ENCODE measurements at places on chromosomes 1 and 21.

DNA sequence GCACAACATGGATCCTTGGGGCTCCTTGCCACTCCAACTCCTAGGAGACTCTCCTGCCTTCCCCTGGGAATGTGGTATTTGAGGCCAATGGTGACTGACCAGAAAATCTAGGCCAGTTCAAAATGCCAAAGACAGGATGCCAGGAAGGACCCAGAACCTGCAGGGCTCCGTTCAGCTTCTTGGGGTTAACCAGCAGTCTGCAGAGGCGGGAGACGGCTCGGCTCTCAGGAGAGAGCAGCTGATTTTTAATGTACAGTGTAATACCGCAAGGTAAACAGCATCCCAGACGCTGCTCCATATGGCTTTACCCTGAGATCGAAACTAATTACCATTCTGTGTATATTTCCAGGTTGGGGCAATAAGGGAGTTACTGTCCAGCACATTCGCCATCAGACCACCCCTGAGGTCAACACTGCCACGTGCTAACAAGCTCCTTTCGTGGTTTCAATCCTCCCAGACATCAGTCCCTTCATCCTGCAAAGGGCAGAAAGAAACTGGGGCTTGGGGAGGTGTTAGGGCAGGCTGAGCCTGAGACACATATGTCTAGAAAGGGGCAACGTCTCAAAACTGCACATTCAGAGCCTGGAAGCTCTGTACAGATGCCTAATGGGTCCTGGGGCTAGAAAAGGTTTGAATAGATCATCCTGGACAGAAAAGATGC lies 16.7 kb downstream of the ITPKB start:
- DNase-seq, result no peak

DNA sequence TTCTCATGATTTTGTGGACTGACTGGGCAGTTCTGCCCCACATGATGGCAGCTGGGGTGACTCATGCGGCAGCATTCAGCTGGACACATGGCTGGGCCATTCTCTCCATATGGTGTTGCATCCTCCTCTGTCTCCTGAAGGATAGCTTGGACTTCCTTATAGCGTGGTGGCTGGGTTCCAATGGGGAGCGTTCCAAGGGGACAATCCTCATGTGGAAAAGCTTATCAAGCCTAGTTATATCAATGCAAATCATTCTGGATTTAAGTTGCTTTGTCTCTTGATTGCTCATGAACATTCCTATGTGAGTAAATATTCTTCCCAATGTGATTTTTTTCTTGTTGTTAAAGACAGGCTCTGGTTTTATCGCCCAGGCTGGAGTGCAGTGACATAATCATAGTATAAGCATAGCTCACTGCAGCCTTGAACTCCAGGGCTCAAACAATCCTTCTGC lies 13.2 kb upstream of the SLC2A1 start:
- peak; percentile 75 for DNase-seq

GRCh38 chr1:248243204-248243603 lies 12.0 kb downstream of the OR2M4 start:
- peak; percentile 39 for DNase-seq

DNA sequence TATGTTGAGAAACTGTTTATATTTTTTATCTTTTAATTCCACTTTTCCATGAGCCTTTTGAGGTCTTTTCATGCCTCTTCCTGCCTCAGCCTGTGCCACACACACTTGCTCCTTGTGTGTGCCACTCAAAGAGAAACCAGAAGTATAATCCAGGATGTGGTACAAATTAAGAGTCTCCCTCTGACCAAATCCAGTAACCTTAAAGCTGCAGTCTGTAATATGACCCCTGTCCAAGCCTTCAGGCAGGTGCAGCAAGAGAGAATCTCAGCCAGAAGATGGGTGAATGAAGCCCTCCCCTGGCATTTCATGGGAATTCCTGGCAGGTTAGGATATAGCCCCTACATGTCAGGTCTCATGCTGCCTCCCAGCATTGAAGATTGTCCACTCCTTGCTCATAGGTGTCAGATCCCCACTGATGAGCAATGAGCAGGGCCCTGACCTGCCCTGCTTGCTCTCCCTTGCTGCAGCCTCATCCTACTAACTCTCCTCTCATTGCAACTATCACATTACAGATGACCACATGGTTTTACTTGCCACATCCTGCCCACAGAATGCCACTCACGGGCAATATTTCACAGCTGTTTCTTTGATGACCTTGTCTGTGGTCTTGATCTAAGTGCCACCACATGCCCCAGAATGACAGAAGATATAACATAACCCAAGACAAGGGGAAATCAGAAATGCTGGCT lies 169.3 kb downstream of the SEC16B start:
- DNase-seq, result peak; percentile 85

- DNase-seq, result no peak
Observed at GRCh38 chr1:203353486-203353885, 2.6 kb upstream of the FMOD start.

DNA sequence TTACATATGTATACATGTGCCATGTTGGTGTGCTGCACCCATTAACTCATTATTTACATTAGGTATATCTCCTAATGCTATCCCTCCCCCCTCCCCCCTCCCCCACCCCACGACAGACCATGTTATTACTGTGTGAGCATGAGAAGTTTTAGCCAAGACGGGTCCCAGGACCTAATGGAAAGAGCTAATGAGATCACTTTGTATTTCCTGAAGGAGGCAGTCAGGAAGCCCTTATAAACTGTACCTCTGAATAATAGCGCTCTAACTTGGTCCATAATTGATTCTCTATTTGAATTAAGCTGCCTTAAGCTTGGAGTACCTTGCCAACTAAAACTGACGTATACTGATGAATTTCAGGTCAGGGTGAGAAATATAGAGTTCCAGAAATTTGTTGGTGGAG lies 4.1 kb upstream of the NEGR1 start:
- DNase-seq, result peak; percentile 3

- DNase-seq, result no peak
Observed at GRCh38 chr1:94382201-94382600, 36.0 kb upstream of the ABCD3 start.

GRCh38 chr1:64535938-64536835 lies 66.3 kb downstream of the CACHD1 start:
- no peak for DNase-seq

GRCh38 chr1:241485554-241485992 lies 34.0 kb downstream of the FH start:
- DNase-seq, result peak; percentile 39

DNA sequence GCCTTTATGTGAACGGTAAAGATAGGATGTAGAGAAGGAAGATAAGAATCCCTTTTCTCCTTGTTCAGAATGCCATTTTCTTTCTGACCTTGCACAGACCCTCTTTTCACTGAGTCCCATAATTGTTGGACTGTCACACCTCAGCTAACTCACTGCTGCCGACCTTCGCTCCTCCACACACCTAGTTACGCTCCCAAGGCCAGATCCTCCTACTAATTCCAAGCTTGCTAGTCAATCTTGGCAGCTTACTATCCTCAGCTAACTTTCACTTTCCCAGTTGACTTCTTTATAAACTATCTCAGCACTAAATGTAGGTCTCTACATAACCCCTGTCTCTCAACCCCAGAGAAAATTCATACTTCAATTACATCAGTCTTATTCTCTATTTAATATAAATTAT lies 471.8 kb upstream of the PRMT6 start:
- no peak for DNase-seq

DNA sequence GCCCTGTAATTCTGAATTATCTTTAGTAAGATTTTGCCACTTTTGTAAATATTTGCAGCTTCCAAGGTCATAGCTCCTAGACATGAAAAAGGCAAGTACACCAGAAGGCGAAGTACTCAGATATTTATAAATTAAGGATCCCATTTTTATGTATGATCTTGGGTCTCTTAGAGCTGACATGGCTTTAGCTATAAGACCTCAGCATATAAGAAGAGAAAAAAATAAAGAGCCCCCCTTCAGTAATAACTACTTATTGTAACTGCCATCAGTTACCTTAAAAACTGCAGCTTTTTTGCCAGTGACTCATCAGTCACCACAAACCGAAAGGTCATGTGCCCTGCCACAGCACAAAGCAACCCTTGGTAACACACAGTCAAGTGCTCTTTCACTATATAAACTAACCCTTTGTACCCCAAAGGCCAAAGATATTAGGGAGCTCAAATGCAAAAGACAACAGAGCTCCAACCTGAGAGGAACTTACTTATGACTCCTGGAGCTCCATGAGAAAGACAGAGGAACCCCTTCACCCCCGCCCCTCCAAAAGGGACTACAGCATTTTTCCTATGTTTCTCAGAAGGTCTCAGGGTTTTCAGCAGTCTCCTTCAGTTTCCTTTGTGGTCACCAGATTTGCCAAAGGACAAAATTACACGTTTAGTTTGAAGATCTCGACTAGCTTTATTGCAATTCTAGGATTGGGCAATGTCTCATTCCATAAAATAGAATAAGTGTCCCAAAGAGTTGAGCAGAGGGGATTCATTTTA lies 219.8 kb upstream of the DUSP10 start:
- DNase-seq, result peak; percentile 92

GRCh38 chr1:4655674-4656532 lies 1.5 kb downstream of the AJAP1 start:
- DNase-seq, result peak; percentile 77

- no peak for DNase-seq
Observed at GRCh38 chr1:191798178-191798577, 360.1 kb upstream of the RGS18 start.

DNA sequence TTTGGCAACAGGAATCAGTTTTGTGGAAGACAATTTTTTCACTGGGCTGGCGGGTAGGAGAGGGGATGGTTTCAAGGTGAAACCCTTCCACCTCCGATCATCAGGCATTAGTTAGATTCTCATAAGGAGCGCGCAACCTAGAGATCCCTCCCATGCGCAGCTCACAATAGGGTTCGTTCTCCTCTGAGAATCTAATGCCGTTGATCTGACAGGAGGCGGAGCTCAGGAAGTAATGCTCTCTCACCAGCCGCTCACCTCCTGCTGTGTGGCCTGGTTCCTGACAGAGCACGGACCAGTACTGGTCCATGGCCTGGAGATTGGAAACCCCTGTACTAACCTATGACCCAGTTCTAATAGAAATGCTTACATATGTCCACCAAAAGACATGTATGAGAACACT lies 96.6 kb upstream of the KIAA1614 start:
- DNase-seq, result no peak

DNA sequence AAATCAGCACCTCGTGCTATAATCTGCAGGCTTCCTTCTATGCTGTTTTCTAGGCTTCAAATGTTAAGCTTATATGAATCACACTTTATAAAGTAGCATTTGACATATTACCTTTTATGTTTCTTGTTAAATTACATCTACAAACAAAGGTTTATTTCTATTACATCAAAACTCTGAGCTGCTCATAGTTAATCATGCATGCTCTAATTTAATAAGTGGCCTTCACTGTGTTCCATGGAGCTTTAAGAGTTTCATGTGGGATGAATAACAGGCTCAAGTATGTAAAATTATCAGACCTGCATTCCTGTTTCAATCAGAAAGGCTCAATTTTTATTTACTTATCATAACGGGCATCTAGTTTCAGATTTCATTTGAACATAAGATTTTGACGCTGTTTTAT lies 13.0 kb downstream of the SLC19A2 start:
- DNase-seq, result no peak

DNA sequence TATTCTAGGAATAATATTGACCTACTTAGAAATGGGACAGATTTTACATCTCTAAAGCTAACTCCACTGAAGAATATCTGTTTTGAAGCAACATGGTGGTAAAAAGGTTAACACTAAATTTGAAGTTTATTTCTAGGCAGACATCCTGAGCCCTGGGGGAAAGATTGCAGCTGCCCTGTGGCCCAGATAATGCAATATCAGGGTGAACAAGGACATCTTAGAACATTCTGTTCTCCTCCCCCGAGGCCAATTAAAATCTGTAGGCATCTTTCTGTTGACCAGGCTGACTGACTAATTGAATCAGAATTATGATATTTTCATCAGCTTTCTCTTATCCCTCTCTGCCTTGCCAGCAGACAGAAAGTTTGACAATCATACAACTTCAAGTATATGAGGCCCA lies 149.8 kb upstream of the DUSP10 start:
- no peak for DNase-seq

DNA sequence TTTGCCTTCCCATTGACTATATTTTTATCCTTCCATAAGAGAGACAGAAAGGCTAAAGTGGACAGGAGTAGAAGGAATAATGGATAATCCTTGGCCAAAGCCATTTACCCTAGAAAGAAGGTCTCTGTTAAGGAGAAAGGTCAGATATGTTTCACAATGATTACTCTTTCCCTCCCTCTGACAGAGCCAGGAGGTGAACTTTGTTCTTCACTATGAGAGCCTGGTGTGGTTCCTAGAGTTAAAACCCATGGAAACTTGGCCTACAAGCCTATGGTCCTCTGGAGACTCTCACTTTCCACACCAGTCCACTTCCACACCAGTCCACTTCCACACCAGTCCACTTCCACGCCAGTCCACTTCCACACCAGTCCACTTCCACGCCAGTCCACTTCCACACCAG lies 479.9 kb upstream of the ZP4 start:
- DNase-seq, result no peak

DNA sequence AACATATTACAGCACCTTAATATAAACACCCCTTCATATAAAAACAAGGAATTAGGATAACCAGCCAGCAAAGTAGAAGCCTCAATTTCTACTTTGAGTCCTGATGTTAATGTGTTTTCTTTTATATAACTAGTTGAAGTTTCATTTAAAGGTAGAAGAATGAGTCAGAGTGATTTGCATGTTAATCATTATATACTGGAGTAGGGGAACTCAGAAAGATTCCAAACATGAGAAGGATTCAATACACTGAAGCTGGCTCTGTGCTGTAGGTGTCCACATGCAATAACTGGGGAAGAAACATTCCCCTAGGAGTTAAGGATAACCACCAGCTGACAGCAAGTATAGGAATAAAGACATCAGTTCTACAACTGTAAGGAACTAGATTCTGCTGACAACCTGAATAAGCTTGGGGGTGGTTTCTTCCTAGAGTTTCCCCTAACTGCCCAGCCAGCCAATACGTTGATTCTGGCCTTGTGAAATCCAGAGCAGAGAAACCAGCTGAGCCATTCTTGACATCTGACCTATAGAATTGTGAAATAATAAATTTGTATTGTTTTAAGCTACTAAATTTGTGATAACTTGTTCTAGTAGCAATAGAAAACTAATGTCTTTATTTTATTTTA lies 33.4 kb upstream of the RNPC3 start:
- DNase-seq, result no peak

DNA sequence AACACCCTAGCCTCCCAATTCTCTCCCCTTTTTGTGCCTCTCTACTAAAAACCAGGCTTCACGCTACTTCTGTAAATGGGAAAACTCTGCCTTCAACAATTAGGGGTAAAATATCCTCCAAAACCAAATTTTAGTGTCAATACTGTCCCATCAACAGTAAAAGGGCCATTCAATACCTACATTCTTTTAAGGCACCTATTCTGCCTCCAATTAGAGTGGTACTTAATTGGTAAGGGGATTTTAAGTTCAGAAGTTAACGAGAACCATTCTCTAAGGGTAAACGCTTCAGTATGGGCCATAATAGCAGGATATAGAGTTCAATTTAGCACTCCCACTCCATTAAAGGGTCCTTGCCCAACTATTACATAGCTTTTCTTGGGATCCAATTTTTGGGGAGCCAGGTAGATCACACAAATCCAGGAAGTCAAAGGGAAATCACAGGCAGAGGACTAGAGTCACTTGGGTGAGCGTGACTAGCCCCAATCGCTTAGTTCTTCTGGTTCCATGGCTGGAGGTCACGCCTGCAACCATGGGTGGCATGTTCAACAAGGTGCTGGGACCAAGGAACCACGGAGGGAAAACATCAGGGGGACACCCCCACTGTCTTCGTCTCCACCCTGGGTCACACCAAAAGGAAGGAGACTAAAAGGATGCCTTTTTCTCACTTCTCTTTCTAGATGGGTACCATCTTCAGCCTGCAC lies 20.1 kb upstream of the BSDC1 start:
- no peak for DNase-seq
